ENCODE measurements at places on chromosomes 1 and 21.
A peak's percentile ranks its signal among the peaks of the same experiment; 100 is the strongest.

DNA sequence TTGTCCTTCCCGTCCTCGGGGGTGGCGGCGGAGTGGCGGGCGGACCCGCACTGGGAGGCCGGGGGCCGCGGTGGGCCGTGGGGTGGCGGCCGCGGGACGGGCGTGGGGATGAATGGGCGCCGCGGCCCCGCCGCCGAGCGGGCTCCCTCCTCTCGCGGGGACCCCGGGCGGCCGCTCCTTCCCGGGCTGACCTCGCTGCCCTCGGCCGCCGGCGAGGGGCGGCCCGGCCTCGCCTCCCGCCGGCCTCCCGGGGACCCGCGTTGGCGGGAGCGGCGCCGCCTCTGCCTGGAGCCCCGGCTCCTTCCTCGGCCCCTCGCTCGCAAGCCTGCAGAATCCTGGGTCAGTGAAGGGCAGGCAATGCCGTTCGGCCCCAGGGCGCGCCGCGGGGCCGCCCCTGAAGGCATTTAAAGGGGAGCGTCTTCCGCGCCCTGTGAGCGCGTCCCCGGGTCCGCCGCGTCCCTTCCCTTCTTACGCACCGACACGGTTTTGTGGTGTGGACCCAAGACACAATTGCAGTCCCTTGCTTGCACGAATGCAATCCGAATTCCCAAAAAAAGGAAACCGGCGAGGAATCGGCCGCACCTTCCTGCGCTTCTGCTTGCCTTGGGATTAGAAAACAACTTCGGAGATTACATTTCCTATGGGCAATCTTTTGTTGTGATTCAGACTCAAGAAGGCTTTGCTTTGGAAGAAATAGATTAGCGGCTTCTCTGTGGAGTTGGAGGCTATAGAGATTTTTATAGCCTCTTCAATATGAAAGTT lies 776 bp downstream of the ITSN1 start:
- peak; percentile 34 for DNase-seq
- H3K27ac ChIP-seq = no peak overlapping the region
- H3K27me3 ChIP-seq = peaks cover 40% of the 10 kb centered on the region
- H3K4me1 ChIP-seq = peaks cover 28% of the 10 kb centered on the region

DNA sequence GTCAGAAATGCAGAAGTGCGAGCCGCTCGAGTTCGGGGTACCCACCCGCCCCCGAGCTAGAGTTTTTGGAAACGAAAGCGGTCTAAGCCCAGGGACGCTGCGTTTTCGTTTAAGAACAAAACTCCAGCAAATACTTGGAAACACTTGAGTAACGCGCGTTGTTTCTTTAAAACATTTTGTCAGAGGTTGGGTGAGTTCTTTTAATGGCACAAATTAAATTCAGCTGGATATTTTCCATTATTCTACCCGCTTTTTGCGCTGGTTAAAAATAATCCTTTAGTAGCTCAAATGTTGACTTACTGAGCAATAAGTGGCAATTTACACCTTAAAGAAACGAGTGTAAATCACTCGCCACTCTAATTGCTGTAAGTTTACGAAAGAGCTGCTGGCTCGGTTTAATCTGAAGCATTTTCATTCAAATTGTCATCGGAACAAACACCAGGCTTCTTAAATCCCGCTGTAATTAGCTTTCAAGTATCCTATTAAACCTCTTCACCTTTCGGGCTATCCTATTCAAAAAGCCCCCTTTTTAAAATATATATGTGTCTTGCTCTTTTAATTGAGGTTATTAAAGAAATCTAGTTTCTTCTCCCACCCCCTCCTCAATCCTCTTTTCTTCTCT lies 1.5 kb downstream of the LHX8 start:
- no peak for DNase-seq
- H3K4me3 ChIP-seq = peak overlapping the region; percentile 66
- H3K27ac ChIP-seq = peak overlapping the region; percentile 83
- H3K36me3 ChIP-seq = peaks cover 8% of the 10 kb centered on the region
- H3K27me3 ChIP-seq = peaks cover 74% of the 10 kb centered on the region

DNA sequence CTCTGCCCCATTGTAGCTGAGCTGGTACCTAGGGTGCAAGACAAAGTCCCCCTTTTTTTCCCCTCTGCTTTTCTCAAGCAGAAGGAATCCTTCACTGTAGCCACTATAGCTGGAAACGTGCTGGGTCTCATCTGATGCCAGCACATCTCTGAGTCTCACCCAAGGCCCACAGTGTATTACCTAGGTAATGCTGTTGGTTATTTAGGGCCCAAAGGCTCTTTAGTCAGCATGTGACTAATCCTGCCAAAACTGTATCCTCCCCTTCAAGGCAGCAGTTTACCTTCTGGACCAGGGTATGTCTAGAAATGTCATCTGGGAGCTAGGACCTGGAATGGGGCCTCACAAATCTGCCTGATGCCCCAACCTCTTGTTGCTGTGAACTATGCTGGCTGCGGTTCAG lies 423.4 kb downstream of the NUF2 start:
- DNase-seq = no peak
- no peak overlapping the region for H3K4me3 ChIP-seq
- H3K4me1 ChIP-seq = no peaks in the 10 kb centered on the region

DNA sequence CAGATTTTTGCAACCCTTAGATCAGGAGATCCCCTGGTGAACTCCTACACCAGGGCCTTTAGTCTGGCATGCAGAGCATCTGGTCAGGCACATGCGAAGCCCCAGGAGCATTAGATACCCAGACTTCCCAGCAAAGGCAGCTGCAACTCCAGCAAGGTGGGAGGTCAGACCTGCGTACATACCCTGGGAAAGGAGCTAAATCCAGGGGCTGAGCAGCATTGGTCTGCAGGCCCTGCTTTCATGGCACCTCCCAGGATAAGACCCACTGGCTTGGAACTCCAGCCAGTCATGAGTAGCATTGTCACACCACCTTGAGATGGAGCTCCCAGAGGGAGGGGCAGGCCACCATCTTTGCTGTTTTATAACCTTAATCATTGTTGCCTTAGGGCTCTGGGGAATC lies 92.3 kb downstream of the KCNT2 start:
- no peak for DNase-seq
- no peaks in the 10 kb centered on the region for H3K4me1 ChIP-seq
- H3K4me3 ChIP-seq = no peak overlapping the region
- H3K36me3 ChIP-seq = no peaks in the 10 kb centered on the region
- no peaks in the 10 kb centered on the region for H3K27me3 ChIP-seq

DNA sequence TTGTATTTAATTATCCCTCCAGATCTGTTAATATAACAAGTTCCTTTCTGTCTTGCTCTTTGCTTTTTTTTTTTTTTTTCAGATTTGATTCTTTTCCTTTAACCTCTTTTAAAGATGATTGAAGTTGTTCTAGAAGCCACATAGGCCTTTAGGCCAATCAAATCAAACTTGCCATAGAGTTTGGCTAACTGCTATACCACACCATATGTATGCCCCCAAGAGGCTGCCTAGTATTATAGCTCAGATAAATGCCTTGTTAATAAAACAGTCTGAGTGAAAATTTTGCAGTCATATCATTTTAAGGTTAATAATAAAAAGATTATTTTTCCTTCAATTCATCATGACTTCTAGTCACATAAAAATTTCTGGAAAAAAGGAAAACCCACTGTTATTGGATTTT lies 696.0 kb upstream of the CHRM3 start:
- no peak for DNase-seq
- H3K36me3 ChIP-seq = no peaks in the 10 kb centered on the region
- no peak overlapping the region for H3K27ac ChIP-seq
- H3K4me1 ChIP-seq = no peaks in the 10 kb centered on the region

- no peak for DNase-seq
- H3K27me3 ChIP-seq = no peaks in the 10 kb centered on the region
- H3K4me3 ChIP-seq = no peak overlapping the region
- no peak overlapping the region for H3K27ac ChIP-seq
- no peaks in the 10 kb centered on the region for H3K4me1 ChIP-seq
- peaks cover 4% of the 10 kb centered on the region for H3K36me3 ChIP-seq
Observed at GRCh38 chr1:22579541-22580155, 16.4 kb downstream of the EPHA8 start.

DNA sequence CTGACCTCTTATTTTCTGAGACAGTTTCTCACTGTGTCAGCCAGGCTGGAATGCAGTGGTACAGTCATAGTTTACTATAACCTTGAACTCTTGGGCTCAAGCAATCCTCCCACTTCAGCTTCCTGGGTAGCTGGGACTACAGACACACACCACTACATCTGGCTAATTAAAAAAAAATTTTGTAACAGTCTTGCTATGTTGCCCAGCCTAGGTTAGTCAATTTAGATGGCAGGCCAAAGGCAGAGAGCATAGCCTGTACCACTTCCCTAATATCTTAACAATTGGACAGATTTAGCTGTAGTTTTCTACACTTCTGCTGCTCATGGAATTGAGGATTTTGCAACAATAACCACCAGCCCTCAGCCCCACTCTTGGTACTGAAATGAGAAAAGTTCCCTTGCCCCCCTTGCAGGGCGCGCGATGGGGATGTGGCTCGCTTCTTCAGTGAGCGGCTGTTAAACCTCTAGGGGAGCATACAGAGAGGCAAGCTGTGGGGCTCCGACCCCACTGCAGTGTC lies 34.9 kb upstream of the PTGFRN start:
- peaks cover 13% of the 10 kb centered on the region for H3K4me1 ChIP-seq
- no peak overlapping the region for H3K4me3 ChIP-seq
- DNase-seq = no peak
- H3K27me3 ChIP-seq = peaks cover 4% of the 10 kb centered on the region
- no peaks in the 10 kb centered on the region for H3K36me3 ChIP-seq

DNA sequence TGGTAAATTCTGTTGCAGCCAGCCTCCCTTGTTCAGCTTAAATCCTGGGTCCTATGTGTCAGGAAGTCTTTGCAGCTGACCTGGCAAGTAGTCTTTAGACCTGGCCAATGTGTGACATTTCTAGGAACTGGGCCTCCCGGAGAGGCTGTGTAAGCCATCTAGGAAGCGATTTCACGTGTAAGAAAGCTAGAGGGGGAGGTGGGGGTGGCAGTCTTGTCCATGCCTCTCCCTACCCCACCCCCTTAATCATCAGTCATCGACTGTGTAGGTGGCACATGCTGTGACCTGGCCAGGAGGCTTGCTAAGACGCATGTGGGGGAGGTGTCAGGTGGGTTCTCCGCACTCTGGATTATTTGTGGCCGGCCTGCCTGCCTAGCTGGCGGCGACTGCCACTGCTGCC lies 8.4 kb downstream of the C1orf226 start:
- no peaks in the 10 kb centered on the region for H3K36me3 ChIP-seq
- DNase-seq = no peak
- H3K27me3 ChIP-seq = peaks cover 26% of the 10 kb centered on the region
- H3K27ac ChIP-seq = no peak overlapping the region
- peaks cover 4% of the 10 kb centered on the region for H3K4me1 ChIP-seq
- H3K4me3 ChIP-seq = no peak overlapping the region

- peaks cover 11% of the 10 kb centered on the region for H3K27me3 ChIP-seq
- H3K27ac ChIP-seq = no peak overlapping the region
- no peak overlapping the region for H3K4me3 ChIP-seq
- DNase-seq = no peak
Observed at GRCh38 chr1:119516247-119516646, 9.2 kb downstream of the HSD3B1 start.
